Endothelial cell of umbilical vein (primary cell): ENCODE measurements at places on chromosomes 7 and 10.
A peak's percentile ranks its signal among the peaks of the same experiment; 100 is the strongest.

- DNase-seq: peak; percentile 14
These were observed 83.4 kb upstream of the PPP1R9A start for GRCh38 chr7:94823947-94824346.

GRCh38 chr10:118955951-118956801, 73.3 kb upstream of the NANOS1 start:
- DNase-seq: no peak

GRCh38 chr7:43114458-43114780, 2.0 kb downstream of the HECW1 start:
- no peak for DNase-seq

DNA sequence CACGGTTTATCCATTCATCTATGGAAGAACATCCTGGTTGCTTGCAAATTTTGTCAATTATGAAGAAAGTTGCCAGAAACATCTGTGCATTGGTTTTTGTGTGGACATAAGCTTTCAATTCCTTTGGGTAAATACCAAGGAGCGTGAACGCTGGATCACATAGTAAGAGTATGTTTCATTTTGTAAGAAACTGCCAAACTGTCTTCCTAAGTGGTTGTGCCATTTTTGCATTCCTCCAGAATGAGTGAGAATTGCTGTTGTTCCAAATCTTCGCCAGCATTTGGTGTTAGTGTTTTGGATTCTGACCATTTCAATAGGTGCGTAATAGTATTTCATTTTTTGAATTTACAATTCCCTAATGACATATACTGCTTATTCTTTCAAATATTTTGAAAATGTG, 155.3 kb upstream of the FRMD4A start:
- DNase-seq: no peak

GRCh38 chr7:150587551-150587950, 20.4 kb downstream of the GIMAP4 start:
- DNase-seq: no peak

DNA sequence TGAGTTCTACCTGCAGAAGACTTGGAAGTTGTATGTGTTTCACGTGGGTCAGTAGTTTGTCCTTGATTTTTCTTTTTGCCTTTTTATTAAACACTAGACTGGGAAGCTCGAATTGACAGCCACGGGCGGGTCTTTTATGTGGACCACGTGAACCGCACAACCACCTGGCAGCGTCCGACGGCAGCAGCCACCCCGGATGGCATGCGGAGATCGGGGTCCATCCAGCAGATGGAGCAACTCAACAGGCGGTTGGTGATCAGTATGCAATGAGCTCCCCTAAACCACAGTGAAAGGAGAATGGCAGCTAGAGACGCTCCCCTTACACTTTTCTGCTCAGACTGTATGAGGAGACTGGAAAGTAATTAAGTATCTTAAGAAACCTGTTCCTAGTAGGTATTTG, 126.7 kb upstream of the STK17A start:
- DNase-seq: no peak

DNA sequence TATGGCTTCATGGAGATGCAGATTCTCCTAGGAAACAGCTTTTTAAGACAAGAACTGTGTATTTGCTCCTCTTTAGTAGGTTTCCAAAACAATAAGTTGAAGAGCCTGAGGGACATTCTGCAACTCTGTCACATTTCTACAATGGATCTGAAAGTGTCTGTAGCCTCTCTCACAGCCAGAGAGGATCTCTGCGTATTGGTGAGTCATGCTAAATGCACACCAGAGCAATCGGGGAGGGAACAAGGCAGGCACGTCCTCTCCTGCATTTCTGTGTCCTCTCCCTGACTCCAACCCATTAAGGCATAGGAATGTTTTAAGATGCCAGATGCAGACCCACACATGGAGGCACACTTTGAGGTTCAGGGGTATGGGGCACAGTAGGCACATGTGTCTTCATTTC, 1126.4 kb upstream of the GHITM start:
- no peak for DNase-seq

GRCh38 chr10:77431209-77431611, 206.4 kb downstream of the KCNMA1 start:
- DNase-seq: no peak

DNA sequence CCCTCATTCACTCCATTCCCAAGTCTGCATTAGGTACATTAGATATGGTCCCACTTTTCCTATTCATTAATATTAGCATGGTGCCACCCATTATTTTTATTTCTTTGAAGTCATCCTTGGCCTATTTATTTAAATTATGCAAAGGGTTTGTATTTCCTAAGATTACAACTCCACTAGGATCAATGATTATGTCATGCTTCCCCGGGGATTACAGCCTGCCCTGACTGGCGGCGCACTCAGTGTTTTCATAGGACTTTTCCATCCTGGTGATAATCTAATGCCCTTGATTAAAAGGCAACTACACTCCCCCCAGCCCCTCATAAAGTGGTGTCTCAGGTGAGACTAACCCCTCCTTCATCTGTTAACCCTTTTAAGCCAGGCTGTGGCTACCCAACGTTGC, 187.2 kb downstream of the POU6F2 start:
- DNase-seq: no peak

DNA sequence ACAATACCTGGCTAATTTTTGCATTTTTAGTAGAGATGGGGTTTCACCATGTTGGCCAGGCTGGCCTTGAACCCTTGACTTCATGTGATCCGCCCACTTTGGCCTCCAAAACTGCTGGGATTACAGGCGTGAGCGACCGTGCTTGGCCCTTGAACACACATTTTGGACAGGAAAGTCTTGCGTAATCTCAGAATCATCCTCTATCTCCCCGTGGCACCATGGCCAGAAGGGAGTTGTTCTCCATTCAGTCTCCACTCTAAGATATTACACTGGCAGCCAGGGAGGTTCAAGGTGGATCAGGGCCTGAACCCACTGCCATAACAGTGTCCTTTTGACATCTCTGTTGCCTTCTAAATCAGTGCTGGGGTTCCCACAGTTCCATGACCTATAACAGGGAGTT, 29.2 kb upstream of the GALNTL5 start:
- DNase-seq: no peak

DNA sequence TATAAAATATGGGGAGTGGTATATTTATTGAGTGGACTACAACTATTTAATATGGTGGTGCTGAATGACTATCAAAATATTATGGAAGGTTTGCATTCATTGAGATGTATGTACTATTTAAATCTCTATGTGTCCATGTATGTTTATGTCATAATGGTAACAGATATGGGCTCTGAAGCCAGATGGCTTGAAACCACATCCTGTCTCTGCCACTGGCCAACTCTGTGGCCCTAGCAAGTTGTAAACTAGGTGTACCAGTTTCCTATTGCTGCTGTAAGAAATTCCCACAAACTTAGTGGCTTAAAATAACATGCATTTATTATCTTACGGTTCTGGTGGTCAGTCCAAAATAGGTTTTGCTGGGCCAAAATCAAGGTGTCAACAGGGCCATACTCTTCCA, 198.1 kb upstream of the NFE2L3 start:
- no peak for DNase-seq

DNA sequence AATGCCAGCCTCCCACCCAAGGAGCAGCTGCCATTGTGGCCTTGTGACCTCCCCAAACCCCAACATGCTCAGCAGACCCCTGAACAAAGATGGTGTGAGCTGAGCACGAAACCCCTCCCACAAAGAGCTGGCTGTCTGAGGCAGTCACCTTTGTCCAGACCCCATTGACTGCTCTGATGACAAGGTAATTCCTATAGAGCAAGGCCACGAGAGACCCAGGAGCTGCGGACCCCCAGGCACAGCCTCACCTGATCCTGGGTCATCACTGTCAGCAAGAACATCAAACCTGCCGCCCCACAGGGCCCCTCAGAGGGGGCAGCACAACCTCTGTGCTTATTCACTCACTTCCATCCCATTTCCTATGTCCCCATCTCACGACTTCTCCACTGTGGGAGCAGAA, 102.6 kb downstream of the CPXM2 start:
- DNase-seq: no peak

- no peak for DNase-seq
These were observed 308.1 kb downstream of the TFEC start for GRCh38 chr7:115722302-115722977.

- no peak for DNase-seq
These were observed 152.1 kb downstream of the BUB3 start for GRCh38 chr10:123306290-123306689.

DNA sequence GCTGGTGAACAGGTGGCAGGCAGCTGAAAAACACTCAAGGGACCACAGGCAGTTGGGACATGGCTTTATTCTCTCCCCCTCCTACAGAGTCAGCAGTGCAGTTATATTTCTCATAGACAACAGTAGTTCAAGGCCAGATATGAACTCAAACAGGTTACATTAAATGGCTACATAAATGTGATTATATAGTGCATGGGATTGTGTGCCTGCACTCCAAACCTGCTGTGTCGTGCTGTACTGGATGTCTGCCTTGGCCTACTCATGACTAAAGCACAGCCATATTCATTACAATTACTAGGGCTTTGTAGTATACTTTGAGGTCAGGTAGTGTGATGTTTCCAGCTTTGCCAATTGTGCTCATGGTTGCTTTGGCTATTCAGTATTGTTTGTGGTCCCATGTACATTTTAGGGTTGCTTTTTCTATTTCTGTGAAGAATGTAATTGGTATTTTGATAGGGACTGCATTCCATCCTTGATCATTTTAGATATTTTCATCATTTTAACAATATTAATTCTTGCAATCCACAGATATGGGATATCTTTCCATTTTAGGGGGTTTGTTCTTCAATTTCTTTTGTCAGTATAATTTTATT, 393.6 kb downstream of the CNTNAP2 start:
- no peak for DNase-seq

GRCh38 chr10:123938890-123939289, 47.3 kb upstream of the CPXM2 start:
- DNase-seq: no peak
